ENCODE measurements at places on chromosomes 1 and 21. TPM values are rescaled to one million over a fixed set of nuclear protein-coding genes. Genes with fewer than 3 reads are reported as not detected.

DNA sequence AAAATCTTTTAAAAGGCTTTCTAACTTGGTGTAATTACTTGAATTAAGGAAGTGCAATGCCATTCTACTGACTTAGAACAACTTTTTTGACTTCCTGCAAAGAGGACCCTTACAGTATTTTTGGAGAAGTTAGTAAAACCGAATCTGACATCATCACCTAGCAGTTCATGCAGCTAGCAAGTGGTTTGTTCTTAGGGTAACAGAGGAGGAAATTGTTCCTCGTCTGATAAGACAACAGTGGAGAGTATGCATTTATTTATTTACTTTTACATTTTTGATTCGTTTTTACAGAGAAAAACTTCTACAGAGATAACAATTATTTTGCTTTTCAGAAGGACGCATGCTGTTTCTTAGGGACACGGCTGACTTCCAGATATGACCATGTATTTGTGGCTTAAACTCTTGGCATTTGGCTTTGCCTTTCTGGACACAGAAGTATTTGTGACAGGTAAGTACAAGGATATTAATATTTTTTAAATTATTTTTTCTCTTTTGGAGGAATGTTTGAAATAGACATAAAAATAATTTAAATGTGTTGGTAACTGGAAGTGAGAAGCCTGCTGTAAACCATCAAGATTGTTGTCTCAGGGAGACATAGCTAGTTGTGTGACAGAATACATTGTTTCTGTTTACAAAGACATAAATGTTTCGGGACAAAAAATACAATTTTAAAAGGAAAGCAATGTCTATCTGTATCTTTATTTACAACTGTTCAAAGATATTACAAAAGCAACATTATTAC, at the start of gene PTPRC:
Gene PTPRC (plus strand): TSS at position 147 of the 742 bp plus-strand sequence. CDS start 229 bp downstream, at position 376.
- DNase-seq, result no peak

DNA sequence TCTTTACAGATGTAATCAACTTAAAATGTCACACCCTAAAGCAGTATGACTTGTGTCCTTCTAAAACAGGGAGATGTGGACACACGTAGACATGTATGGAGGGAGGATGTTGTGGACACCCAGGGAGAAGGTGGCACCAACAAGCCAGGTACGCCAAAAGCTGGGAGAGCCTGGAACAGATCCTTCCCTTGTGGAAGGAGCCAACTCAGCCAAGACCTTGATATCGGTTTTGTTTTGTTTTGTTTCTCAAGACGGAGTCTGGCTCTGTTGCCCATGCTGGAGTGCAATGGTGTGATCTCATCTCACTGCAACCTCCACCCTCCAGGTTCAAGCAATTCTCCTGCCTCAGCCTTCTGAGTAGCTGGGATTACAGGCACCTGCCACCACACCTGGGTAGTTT, 45.6 kb downstream of the CHAF1B start:
- no peak for DNase-seq

DNA sequence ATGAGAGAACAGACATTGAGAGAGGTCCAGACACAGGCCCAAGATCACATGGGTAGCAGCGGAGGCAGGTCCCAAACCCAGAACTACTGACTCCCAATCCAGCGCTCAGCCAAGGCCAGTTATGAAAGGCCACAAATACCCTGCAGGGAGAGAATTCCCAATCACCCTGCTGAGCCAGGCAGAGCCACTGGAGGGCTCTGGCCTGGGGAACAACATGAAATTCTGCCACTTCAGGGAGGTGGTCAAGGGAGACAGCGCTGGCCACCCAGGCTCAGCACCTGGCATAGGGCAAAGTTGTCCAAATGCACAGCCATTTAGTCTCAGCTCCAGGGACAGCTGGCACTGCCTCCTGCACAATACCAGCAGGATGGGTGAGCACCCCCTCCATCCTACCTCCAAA, 27.5 kb downstream of the SLC9A1 start:
- no peak for DNase-seq

GRCh38 chr1:215056584-215056983, 26.0 kb upstream of the KCNK2 start:
- no peak for DNase-seq

DNA sequence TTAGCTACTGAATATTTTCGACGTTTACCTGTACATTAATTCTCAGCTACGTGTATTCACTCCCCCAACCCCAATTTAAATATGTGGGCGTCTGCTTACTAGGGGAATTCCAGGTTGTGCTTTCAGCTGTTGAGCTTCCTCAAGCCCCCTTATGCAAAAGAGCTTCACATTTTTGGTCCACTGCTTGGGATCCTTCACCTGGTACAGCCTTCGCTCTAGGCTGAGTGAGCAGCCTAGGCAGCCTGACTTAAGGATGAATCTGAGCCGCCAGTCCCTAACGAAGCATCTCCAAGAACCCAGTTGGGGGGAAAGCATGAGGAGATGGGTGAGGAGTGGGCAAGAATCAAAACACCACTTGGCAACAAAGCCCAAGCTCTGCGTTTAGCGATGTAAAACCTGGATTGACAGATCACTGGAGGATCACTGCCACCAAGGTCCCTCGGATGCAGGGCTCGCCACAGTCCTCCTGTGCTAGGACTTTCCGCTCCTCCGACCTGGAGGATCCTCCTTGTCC, 674 bp downstream of the BCL10 start:
- no peak for DNase-seq

DNA sequence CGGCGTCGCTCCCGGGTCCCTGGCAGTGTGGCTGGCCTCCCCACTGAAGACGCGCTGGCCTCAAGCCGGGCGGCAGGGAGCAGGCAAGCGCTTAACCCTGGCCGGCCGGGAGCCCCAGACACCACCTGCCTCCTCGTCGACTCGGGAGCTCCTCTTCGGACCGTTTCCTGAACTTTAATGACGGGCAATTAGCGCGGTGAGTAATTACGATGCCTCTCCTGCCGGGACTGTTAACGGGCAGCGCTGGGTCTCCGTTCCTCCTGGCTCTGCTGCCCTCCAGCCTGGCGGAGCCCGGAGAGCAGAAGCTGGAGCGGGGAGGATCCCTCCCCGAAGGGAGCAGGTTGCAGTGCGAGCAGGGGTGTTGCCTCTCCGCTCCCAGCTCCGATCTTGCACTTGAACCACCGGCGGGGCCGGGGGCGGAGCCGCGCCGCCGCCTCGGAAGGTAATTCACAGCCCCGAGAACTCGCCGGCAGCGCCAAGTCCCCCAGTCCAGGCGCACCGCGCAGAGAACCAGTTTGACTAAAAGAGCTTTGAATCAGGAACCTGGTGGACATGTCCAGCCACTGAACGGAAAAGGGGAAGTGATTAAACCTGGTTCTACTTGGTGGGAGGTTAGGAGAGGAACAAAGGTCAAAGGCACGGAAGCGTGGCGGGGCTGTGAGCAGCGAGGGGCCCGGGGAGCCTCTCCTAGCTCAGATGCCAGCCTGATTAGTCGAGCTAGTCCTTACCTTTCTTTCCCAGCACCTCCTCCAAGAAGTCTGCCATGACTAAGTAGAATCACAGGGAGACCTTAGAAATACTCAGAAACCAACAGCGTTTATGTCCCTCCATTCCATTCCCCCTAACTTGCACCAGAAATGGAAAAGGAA, 18.3 kb upstream of the PLEKHA6 start:
- peak; percentile 85 for DNase-seq

DNA sequence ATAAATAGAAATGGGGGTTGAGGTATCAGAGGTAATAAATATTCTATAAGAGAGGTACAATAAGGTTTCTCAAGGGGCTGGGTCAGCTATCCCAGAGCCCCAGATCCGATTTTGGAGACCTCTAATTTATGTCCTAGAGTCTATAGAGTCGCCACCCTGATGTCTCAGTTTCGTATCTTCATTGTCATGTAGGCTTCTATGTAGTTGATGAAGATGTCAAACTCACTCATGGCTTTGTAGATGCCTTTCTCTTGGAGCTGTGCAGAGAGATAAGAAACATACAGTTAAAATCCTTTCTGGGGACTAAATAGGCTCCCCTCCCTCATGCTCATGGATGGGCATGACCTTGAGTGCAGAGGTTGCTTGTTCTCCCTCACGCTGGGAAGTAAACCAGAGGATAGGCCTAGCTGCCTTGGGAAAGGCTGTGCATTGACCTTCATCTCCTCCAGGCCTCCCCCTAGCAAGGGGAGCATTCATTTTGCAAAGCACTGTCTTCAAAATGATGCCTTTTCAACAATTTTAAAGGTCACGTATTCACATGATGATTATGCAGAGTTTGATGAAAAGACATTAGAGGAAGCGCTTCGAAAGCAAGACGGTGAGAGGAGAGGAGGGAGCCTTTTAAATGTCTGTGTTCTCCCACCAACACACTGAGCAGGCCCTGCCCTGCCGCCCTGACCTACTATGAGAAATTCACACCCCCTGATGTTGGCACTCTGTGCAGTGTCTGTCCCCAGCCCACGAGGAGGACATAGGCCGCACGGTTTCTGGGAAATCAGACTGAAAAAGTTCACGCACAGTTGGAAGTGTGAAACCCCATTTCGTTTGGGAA, 1.9 kb upstream of the IL19 start:
- no peak for DNase-seq

DNA sequence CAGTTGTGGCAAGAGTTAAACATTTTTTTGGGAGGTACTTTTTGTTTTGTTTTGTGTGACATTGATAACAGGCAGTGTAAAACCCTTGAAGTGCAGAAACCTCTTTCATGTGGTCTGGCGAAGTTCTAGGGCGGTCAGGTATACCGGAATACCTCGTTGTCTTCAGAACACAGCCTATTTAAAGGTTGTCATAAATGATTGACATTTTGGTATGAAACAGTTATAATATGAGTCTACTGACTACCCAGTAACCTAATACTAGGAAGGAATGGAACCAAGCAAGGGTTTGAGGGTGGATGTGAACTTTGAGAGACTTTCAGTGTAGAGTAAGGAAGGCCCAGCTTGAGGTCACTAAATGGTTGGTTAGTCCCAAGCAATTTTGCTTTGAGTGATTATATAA, 40.5 kb downstream of the PATJ start:
- DNase-seq, result no peak

DNA sequence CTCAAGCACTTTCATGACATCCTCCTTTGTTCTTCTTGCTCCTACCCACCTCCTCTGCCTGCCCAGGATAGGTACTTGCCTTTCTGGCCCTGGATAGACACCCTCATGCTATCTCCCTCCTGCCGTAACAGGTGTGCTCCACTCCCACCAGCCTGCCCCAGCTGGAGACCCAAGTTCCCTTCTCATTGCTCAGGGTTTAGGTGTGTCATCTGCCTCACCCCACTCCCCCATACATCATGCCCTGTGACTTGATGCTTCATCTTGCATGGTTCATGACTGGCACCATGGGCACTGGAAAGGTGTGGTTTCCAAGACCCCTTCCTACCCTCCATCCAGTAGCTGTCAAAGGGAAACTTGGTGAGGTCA, 5.9 kb downstream of the RHEX start:
- peak; percentile 31 for DNase-seq

AADACL3 gene
- 6.4 TPM for total RNA-seq

THEM5 gene
- 91.9 TPM for total RNA-seq

RSPH1 gene
- total RNA-seq, result 3.7 TPM
